ENCODE measurements at places on chromosomes 12 and 14.

DNA sequence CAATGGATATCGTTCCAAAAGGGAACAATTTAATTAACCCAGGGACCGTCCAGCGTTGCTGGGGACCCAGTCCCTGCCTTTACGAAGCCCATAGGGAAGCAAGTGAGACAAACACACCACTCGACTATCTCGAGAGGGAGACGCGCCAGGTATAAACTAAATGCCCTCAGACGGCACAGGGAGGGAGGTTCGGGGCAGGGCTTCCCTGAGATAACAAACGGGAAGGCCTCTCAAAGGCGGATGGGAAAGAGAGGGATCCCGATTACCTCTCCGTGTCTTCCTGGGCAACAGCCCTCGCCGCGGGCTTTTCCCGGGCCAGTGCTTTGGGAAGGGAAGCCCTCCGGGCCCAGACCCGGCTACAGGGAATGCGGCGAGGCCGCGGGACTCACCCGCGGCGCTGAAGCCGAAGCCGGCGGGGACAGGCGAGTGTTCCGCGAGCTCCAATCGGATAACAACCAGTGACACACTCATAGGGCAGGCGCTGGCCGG lies 390 bp downstream of the BRAP start:
- DNase-seq: no peak

DNA sequence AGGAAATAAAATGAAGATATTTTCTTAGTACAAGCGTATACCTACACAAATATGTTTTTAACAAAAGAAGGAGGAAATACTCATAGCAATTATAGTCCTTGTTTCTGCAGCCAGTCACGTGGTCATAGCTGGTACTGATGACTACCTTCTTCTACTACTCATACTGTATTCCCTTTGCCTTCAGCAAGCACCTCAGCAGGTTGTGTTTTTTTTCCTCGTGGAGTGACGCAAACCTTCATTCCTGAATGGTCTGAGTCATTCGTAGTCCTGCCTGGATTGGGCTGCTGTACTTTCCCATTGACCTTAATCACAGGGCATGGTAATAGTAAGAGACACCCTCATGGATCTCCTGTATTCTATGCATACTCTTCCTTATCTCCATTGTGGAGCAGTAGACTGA lies 25.7 kb upstream of the SLC16A7 start:
- DNase-seq: no peak

GRCh38 chr12:95386051-95386450 lies 87.9 kb upstream of the METAP2 start:
- no peak for DNase-seq

DNA sequence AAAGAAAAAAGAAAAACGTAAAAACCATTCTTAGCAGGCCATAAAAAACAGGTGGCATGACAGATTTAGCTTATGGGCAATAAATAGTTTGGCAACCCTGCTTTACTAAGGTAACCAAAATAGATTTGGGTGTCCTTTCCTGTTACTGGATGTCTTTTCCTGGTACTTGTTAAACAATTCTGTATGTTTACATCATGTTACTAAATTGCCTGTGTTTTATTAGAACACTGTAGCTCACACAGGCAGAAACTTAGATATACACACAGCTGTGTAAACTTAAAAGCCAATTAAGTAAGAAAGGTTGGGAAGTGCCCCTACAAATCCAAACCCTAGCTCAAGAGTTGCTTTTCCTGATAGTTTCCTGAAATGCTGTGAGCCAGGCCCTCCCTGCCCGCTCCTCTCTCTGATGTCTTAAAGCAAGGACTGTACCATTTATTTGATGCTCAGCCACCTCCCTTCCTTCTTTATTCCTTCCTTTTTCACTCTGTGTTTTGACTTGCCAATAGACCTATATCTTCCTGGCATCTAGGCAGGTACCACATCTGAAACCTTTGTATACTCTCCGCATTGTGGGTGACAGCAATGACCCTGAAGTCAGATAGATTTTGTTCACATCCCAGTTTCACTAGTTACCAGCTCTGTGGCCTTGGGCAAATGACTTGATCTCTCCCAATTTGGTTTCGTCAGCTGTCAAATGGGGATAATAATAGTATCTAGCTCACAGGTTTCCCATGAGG lies 3.7 kb upstream of the CAMKK2 start:
- DNase-seq: no peak

DNA sequence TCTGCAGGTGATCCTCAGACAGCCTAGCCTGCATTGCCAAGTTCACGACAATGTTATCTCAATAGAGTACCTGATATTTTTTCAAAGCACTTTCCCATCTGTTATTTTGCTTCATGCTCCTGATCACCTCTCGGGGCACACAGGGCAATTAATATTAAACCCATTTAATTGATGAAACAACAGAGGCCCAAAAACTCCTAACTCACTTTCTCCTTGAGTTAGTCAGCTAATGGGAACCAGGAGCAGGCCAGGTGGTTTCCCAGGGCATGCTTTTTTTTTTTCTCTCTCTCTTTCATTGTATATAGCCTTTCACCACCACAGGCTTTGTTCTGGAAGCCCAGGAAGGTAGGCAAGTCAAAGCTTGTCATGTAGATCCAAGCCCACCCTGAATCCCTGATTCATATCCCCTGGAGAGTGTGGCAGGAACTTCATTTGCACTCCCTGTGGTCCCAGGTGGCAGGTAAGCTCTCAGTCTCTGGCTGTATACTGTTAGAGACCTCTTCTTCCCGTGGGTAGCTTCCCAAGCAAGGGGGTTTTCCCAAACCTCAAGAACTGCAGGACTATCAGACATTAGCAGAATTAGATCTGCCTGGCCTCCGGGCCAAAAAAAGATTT lies 41.6 kb upstream of the MAP1LC3B2 start:
- no peak for DNase-seq

- DNase-seq: no peak
These were observed 160.7 kb downstream of the ETV6 start for GRCh38 chr12:11810206-11810545.

DNA sequence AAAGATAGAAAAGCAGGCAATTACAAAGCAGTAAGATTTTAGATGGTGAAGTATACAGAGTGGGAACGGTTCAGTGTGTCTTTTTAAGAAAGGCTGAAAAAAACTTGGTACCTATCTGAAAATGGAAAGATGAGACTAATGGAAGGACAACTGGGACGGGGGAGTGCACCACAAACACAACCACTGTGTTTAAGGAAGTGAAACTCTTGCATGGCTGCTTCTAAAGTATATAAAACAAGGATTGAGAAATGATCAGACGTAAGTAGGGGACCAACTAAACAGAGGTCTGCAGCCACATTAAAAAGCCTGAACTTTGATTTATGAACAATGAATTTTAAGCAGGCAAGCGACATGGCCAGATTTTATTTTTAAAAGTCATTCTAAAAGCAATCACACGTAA lies 328.6 kb downstream of the MDGA2 start:
- DNase-seq: no peak

GRCh38 chr12:94149119-94149780 lies 873 bp downstream of the PLXNC1 start:
- peak; percentile 12 for DNase-seq

- DNase-seq: no peak
These were observed 735.4 kb upstream of the TMEM132C start for GRCh38 chr12:127531542-127531941.

DNA sequence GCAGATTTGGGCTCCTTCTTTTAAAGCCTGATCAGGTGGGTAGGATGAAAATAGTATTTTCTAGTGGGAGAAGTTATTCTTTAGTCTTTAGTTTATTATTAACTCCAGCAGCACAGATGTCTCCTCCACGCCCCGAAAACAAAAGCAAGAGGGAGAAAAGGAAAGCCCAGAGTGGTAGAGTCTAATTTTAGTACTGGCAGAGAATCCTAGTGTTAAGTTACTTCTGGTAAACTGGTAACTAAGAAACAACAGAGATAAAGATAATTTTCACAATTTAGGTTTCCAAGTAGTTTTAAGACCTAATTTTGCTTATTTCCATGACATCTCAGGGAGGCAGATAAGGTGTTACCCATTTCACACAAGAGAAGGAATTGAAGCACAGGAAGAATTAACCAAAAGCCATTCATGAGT lies 16.3 kb downstream of the ATP5MC2 start:
- no peak for DNase-seq

- DNase-seq: no peak
These were observed 85.4 kb upstream of the HIF1A start for GRCh38 chr14:61609884-61610283.

DNA sequence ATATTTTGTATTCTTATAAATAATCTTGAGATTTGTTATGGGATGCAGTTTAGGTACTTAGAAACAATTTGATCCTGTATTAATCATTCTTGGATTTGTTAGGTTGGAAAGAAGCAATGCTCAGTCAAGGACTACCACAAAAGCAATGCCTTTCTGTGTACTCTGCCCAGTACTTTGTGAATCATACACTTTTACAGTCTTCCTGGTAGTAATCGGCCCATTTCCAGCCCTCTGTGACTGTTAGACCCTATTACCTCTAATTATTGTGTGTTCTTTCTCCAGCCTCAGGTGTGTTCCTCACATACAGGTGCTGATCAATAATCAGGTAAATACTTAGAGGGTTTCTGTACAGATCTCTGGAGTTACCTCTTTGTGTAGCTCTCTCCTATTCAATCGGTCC lies 609.0 kb downstream of the KCNH5 start:
- DNase-seq: no peak

DNA sequence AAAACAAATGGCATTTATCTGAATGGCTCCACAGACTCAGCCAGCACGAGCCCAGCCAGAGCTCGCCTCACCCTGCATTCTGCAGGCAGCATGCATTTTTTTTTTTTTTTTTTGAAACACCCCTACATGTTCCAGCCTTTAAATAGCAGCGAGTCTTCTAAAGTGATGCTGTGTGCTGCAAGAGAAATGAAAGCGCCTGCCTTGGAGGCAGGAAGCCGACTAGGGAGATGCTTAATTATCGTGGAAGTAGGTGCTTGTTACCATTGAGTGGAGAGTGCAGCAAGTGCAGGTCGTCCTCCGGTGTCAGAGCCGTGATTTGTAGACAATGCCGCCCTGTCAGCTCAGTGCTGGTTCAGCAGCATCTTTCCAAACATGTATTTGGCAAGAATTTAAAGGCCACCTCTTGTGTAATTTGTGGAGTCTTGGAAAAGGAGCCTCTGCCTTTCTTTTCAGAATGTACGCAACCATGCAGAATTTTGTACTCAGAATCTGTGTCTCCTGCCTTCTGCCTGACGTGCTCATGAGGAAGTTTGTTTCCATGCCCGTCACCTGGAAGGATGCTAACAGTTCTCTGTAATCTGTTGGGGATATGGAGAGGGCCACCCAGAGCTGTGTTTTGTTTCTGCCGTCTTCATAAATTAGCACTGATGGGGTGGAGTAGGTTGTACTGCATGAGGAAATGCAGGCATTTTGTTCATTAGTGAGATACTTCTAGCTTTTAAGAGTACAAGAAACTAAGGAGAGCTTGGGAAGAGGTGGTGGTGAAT lies 345.9 kb upstream of the RGS6 start:
- DNase-seq: no peak

GRCh38 chr14:100236881-100237280 lies 2.1 kb upstream of the YY1 start:
- no peak for DNase-seq

DNA sequence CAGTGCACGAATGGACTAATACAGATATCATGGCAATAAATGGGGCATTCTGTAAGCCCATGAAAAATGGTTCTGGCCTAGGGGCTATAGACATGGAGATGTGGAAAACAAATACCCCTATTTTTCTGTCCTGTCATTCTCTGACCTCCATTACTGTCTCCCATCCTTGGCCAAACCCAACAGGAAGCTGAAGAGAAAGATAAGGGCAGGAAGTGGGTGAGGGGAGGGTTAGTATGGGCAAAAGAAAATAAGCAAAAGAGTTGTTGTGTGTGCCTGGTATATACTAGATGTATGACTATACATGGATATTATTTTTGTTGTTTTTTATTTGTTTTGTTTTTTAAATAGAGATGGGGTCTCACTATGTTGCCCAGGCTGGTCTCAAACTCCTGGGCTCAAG lies 339.3 kb downstream of the PCNX1 start:
- no peak for DNase-seq

DNA sequence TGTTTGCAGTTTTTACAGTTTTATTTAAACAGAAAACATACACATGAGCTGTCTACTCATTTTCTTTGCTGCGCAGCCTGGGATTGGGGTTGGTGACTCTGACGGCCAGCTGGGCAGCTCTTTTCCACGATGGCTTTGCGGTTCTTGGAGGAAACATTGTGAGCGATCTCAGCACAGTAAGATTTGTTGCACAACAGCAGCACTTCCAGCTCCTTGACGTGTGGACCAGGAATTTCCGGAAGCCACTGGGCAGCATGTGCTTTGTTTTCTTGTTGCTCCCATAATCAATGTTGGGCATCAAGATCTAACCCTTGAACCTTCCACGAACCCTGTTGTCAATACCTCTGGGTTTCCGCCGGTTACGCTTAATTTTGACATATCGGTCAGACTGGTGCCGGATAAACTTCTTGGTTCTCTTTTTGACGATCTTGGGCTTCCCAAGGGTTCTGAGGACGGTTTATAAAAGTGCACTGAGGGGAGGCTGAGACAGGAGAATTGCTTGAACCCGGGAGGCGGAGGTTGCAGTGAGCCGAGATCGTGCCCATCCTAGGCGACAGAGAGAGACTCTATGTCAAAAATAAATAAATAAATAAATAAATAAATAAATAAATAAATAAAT lies 21.8 kb downstream of the FKBP11 start:
- DNase-seq: no peak

DNA sequence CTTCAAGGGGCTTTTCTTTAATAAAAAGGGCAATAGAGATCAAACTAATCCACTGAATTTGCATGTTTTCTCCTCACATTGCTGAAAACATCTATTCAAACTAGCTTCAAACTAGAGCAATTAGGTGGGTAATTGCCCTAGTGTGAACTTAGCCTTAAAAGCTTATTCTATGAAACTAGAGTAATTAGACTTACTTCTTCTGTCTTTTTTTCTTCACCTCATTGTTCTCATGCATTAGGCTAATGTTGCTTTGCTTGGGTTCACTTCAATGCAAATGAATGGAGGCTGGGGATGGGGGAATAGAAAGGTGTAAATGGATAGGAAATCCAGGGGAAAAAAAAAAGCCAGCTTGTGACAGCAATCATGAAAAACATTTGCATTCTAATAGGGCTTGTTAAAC lies 414.8 kb upstream of the LMO3 start:
- DNase-seq: no peak

DNA sequence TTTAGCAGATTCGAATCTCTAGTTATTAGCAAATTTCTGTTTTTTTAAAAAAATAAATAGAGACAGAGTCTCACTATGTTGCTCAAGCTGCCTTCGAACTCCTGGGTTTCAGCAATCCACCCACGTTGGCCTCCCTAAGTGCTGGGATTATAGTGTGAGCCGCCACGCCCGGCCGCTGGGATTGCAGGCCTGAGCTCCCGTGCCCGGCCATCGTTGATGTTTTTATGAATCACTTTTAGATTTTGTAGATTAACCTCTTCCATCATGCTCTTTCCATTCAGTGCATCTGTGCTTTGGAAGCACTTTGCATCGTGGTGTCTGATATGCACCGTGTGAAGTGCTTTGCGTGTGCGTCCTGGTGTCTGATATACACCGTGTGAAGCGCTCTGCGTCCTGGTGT lies 20.9 kb downstream of the PGAM5 start:
- no peak for DNase-seq
